ENCODE measurements at places on chromosomes 2 and 18. TPM values are rescaled to one million over a fixed set of nuclear protein-coding genes. Genes with fewer than 3 reads are reported as not detected.

Gene CEP192
- 39.4 TPM for total RNA-seq

Gene HOXD12
- not detected for total RNA-seq

Gene GPAT2
- total RNA-seq: 16.2 TPM

Gene GTF3C2
- 33.4 TPM for total RNA-seq

Gene EFEMP1
- total RNA-seq: 627 TPM

Gene CRYBA2
- total RNA-seq: not detected

Gene ALPG
- not detected for total RNA-seq

Gene CXCR4
- total RNA-seq: 1.0 TPM

Gene LYPD1
- 0.73 TPM for total RNA-seq

Gene EMX1
- not detected for total RNA-seq

Gene VAMP8
- total RNA-seq: 2.8 TPM

Gene VIL1
- not detected for total RNA-seq

Gene RAX
- total RNA-seq: not detected

Gene CD28
- under 0.01 TPM for total RNA-seq

Data from smooth muscle cell of trachea (primary cell).